Gastroesophageal sphincter (tissue), 4 donors: ENCODE measurements at places on chromosomes 2 and 18.
A peak's percentile ranks its signal among the peaks of the same experiment; 100 is the strongest.

DNA sequence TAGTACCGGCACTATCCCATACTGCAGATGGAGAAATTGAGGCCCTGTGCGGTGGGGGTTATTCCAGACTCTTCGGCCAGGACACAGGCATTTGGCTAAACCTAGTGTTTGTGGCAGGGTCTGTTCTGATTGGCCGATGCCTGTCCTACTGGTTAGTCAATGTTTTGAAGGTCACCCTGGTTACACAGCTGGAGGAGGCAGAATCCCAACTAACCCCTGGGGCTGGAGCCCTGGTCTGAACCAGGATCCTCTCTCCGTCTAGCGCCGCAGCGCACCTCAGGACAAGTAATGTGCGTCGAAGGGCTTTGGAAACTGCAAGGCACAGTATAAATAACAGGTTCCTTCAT lies 19.4 kb downstream of the TEX44 start:
- H3K27me3 ChIP-seq = no peaks in the 10 kb centered on the region
- peak; percentile 40 for ATAC-seq
- peaks cover 38% of the 10 kb centered on the region for H3K4me1 ChIP-seq
- H3K4me3 ChIP-seq = no peak overlapping the region

DNA sequence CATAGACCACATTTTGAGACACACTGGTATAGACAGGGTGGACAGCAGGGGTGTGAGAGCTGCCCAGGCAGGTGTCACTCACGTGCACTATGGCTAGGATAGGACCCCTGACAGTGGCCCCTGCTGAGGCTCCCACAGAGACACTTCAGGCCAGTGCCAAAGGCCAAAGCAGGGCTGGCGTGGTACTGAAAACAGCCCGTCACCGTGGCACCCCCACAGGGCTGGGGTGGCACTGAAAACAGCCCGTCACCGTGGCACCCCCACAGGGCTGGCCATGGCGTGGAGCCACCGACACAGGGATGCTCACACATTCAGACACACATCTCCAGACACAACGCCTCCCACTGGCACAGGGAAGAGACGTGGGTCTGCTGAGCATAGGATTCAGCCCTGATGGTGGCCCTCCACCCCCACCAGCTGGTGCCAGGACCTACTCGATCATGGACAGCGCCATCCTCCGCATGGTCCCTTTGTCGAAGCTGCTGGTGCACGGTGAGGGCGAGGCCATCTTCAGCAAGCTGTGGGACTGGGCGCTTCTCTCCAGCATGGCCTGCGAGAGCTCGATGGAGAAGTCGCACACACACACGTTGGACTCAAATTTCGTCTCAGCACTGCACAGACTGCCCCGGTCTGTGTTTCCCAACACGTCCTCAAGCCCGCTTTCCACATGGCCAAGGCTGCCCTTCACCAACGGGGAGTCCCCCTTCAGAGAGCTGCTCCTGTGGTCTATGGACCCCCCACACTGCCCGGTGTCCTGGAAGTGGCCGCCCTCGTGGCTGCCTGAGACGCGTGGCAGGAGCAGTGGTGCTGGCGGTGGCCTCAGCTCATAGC lies 34.1 kb downstream of the ANKMY1 start:
- no peak overlapping the region for H3K4me3 ChIP-seq
- ATAC-seq = no peak
- H3K36me3 ChIP-seq = peaks cover 53% of the 10 kb centered on the region
- H3K27me3 ChIP-seq = peaks cover 13% of the 10 kb centered on the region
- peaks cover 17% of the 10 kb centered on the region for H3K4me1 ChIP-seq

GRCh38 chr18:3715231-3716080 lies 265.5 kb downstream of the TGIF1 start:
- no peaks in the 10 kb centered on the region for H3K27me3 ChIP-seq
- H3K36me3 ChIP-seq = no peaks in the 10 kb centered on the region
- ATAC-seq = no peak
- H3K4me3 ChIP-seq = no peak overlapping the region
- H3K4me1 ChIP-seq = no peaks in the 10 kb centered on the region

GRCh38 chr2:8234757-8235374 lies 447.0 kb upstream of the ID2 start:
- no peaks in the 10 kb centered on the region for H3K27me3 ChIP-seq
- H3K4me3 ChIP-seq = no peak overlapping the region
- H3K27ac ChIP-seq = no peak overlapping the region
- no peaks in the 10 kb centered on the region for H3K36me3 ChIP-seq
- no peaks in the 10 kb centered on the region for H3K4me1 ChIP-seq

DNA sequence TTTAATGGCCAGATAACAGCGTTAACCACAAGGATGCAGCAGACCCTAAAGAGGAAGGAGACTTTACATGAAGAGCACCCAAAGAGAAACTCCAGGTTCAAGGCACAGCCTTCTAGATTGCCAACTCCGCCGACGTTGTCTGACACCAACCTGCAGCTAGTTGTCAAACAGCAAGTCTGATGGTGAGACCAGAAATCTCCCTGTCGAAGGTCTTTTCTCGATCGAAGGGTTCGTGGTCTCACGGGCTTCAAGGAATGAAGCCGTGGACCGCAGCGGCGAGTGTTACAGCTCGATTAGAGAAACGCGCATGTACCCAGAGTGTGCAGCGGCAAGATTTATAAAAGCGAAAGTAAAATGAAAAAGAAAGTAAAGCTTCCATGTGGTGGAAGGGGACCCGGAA lies 656.3 kb downstream of the XIRP2 start:
- H3K36me3 ChIP-seq = no peaks in the 10 kb centered on the region
- no peak overlapping the region for H3K4me3 ChIP-seq
- H3K4me1 ChIP-seq = no peaks in the 10 kb centered on the region
- no peaks in the 10 kb centered on the region for H3K27me3 ChIP-seq
- ATAC-seq = no peak

DNA sequence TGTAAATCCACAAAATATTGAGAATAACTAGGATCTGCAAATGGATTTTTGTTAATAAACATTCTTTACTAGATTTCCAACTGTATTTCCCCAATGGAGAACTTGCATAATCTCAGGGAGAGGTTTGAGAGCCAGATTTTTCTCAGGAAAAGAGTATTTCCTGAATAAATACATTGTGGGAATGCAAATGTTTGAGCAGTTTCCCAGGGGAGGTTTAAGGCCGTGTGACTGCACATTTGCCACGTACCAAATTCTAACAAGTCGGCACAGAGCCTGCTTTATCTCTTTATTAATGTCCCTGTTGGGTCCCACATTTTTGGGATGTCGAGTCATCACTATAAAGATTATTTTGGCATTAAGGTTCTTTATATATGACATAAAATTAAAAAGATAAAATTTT lies 27.0 kb downstream of the TFPI start:
- H3K27me3 ChIP-seq = no peaks in the 10 kb centered on the region
- H3K27ac ChIP-seq = no peak overlapping the region
- H3K36me3 ChIP-seq = no peaks in the 10 kb centered on the region
- no peak for ATAC-seq
- no peak overlapping the region for H3K4me3 ChIP-seq
- no peaks in the 10 kb centered on the region for H3K4me1 ChIP-seq

GRCh38 chr2:166573391-166573790 lies 79.3 kb upstream of the SCN7A start:
- H3K4me3 ChIP-seq = no peak overlapping the region
- no peaks in the 10 kb centered on the region for H3K36me3 ChIP-seq
- H3K27ac ChIP-seq = no peak overlapping the region
- no peaks in the 10 kb centered on the region for H3K4me1 ChIP-seq
- H3K27me3 ChIP-seq = no peaks in the 10 kb centered on the region

DNA sequence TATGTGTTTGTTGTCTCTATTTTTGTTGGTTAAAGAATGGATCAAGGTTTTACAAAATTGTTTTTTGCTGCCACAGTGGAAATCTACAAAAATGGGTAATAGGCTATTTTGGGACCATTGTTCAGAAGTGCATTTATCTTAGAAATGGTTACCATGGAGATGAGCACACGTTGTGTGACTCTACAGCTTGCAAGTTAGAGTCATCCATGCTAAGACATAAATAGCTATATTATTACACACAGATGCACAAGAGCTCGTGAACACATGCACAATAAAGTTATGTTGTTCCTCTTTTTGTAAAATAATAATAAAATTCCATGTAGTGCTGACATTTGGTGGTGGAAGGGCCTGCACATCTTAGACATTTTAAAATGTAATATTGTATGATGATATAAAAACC lies 15.5 kb upstream of the DUSP19 start:
- no peak overlapping the region for H3K27ac ChIP-seq
- no peaks in the 10 kb centered on the region for H3K27me3 ChIP-seq
- H3K4me3 ChIP-seq = no peak overlapping the region
- H3K36me3 ChIP-seq = no peaks in the 10 kb centered on the region
- H3K4me1 ChIP-seq = no peaks in the 10 kb centered on the region

DNA sequence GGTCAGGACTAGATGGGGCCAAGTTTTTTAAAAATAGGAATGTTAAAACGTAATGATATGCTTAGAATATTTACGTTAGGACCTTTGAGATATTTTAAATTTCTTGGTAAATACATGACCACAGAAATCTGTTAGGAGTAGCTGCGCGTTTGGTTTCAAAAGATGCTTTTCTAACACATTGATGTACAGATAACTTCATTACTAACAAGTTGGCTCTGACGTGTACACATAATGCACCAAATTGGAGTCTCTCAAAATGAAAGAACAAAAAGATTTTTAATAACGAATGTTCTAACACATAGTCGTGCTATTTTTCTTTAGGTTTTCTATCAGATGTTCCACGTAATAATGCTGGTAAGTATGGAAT lies 608 bp downstream of the PHOSPHO2 start:
- no peak for ATAC-seq
- no peaks in the 10 kb centered on the region for H3K36me3 ChIP-seq
- H3K27ac ChIP-seq = peak overlapping the region; percentile 89
- H3K4me1 ChIP-seq = no peaks in the 10 kb centered on the region
- peak overlapping the region; percentile 79 for H3K4me3 ChIP-seq

DNA sequence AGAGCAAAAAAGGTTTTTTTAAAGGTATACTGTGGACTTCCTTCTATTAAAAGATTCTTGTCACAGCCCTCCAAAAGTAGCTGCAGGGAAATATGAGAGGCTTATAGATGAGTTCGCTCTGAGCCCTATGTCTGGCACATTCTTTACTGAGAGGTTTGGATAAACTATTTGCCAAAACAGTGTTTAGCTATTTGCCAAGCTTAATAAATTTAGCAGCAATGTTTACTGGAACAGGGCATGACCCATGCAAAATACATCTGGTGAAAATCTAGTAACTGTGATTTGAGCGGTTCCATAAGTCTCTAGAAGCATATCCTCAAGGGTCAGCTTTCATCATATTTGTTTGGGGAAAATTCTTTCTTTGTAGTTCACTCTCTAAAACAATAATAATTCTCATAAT lies 1696.7 kb upstream of the PIK3C3 start:
- no peak overlapping the region for H3K27ac ChIP-seq
- no peaks in the 10 kb centered on the region for H3K36me3 ChIP-seq
- peaks cover 13% of the 10 kb centered on the region for H3K4me1 ChIP-seq
- no peaks in the 10 kb centered on the region for H3K27me3 ChIP-seq

DNA sequence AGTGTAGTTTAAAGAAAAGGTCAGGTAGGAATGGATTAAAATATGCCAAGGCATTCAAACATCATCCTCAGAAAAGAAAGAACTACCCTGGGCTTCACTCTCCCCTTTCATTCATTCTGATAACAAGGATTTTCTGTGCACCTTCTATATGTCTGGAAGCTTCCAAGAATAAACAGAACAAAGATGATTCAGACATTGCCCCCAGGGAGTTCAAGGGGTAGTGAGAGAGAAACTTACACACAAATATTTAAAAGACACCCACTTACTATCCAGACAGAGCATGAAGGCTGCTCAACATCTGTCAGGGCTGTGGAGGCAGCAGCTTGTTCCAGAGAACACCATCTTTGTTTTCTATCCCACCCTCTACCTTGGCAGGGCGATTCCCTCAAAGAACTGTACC lies 140.5 kb downstream of the ALK start:
- H3K27me3 ChIP-seq = no peaks in the 10 kb centered on the region
- H3K27ac ChIP-seq = no peak overlapping the region
- no peaks in the 10 kb centered on the region for H3K4me1 ChIP-seq
- H3K4me3 ChIP-seq = no peak overlapping the region
- H3K36me3 ChIP-seq = no peaks in the 10 kb centered on the region
- no peak for ATAC-seq

GRCh38 chr2:26456440-26457250 lies 21.3 kb downstream of the OTOF start:
- no peak overlapping the region for H3K4me3 ChIP-seq
- no peaks in the 10 kb centered on the region for H3K27me3 ChIP-seq
- no peak for ATAC-seq
- H3K4me1 ChIP-seq = no peaks in the 10 kb centered on the region

DNA sequence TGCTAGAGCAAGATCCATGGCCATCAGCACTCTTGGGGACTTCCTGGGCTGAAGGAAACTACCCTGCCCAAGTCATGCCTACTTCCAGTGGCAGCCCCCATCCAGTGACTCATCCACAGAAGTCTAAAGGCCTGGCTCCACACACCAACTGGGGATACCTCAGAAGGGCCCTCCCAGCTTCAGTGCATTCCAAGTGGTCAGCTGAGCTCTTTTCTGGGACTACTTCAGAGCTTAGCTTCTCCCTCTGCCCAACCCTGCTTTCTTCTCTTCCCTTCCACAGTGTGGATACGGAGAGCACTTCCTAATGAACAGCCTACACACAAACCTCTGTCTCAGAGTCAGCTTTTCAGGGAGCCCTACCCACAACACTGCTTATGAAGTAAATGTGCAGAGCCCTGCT lies 66.5 kb downstream of the CLHC1 start:
- ATAC-seq = no peak
- H3K27ac ChIP-seq = peak overlapping the region; percentile 69
- H3K4me1 ChIP-seq = peaks cover 24% of the 10 kb centered on the region
- no peaks in the 10 kb centered on the region for H3K36me3 ChIP-seq
- no peak overlapping the region for H3K4me3 ChIP-seq

- no peak overlapping the region for H3K27ac ChIP-seq
- H3K27me3 ChIP-seq = no peaks in the 10 kb centered on the region
- no peaks in the 10 kb centered on the region for H3K4me1 ChIP-seq
- no peak for ATAC-seq
Observed at GRCh38 chr2:147665105-147665504, 179.7 kb upstream of the ACVR2A start.

GRCh38 chr2:221235941-221236340 lies 336.2 kb downstream of the EPHA4 start:
- peak; percentile 34 for ATAC-seq
- H3K36me3 ChIP-seq = no peaks in the 10 kb centered on the region
- H3K27me3 ChIP-seq = no peaks in the 10 kb centered on the region
- no peak overlapping the region for H3K27ac ChIP-seq
- H3K4me1 ChIP-seq = no peaks in the 10 kb centered on the region
